ENCODE measurements at places on chromosomes 5 and 9.

DNA sequence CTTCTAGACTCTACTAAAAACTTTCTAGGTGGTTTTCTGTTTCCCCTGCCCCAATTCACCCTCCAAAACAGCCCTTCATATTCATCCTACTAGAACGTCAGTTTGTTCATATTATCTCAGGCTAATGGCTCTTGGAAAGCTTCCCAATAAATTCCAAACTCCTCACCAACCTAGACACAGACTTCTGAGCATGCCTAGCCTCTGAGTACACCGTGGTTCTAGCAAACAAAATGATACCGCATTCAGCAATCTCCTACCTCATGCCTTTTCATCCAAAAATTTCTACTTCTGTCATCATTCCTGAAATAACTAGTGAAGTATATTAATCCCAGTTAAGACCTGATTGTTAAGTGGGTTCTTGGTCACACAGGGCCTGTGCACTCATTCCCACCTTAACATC lies 46.5 kb upstream of the NR5A1 start:
- no peak for DNase-seq

GRCh38 chr5:169052207-169052606 lies 248.7 kb downstream of the SLIT3 start:
- no peak for DNase-seq

GRCh38 chr9:14107977-14108376 lies 206.0 kb downstream of the NFIB start:
- no peak for DNase-seq

DNA sequence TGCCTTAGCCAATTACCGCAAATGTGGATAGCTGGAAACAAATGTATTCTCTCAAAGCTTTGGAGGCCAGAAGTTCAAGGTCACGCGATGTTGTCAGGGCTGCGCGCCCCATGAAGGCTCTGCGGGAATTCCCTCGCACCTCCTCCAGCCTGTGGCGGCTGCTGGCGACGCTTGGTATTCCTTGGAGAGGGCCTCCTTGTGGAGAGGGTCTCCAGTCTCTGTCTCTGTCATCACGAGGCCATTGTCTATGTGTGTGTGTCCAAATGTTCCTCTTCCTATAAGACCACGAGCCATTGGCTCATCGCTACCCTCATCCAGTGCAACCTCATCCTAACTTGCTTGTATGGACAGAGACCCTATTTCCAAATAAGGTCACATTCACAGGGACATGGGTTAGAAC lies 97.5 kb downstream of the ANKRD33B start:
- DNase-seq = no peak

- no peak for DNase-seq
Measured at GRCh38 chr5:181198905-181199519, 6.0 kb downstream of the TRIM7 start.

DNA sequence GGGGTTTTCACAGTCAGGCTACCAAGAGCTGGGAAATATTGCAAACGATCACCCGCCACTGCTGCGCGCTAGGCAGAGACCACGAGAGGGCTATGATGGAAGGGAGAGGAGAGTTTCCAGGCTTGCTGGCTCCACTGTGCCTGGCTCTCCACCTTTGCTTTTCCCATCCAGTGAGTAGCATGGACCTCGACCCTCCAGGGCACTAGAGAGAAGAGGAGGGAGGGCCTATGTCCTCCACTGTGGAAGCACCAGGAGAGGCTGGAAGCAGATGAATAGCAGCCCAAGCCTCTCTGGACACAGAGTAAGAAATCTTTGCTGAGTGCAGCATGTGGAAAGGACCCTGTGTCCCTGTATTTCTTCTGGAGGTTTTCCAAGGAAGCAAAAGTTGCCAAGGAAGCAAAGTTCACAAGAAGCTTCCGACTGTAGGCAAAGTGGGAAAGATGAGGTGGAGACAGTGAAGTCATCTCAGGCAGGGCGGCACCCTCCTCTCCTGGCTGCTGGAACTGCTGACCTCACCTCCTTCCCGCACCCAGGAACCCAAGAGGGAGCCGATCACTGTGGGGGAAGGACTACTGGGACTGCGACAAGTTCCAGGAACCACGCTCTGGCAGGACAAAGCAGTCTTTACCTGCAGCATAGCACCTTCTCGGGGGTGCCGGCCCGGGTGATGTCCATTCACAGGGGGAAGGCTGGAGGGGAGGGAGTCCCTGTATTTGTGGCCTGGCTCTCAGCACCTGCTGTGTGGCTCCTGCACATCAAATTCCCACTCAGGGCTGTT lies 79.6 kb downstream of the CSNK1A1 start:
- DNase-seq = no peak

GRCh38 chr9:83473488-83473971 lies 64.7 kb downstream of the FRMD3 start:
- no peak for DNase-seq

- no peak for DNase-seq
Measured at GRCh38 chr5:92559781-92560180, 1021.2 kb downstream of the NR2F1-AS1 start.

GRCh38 chr9:91536211-91536691 lies 112.6 kb upstream of the NFIL3 start:
- no peak for DNase-seq

DNA sequence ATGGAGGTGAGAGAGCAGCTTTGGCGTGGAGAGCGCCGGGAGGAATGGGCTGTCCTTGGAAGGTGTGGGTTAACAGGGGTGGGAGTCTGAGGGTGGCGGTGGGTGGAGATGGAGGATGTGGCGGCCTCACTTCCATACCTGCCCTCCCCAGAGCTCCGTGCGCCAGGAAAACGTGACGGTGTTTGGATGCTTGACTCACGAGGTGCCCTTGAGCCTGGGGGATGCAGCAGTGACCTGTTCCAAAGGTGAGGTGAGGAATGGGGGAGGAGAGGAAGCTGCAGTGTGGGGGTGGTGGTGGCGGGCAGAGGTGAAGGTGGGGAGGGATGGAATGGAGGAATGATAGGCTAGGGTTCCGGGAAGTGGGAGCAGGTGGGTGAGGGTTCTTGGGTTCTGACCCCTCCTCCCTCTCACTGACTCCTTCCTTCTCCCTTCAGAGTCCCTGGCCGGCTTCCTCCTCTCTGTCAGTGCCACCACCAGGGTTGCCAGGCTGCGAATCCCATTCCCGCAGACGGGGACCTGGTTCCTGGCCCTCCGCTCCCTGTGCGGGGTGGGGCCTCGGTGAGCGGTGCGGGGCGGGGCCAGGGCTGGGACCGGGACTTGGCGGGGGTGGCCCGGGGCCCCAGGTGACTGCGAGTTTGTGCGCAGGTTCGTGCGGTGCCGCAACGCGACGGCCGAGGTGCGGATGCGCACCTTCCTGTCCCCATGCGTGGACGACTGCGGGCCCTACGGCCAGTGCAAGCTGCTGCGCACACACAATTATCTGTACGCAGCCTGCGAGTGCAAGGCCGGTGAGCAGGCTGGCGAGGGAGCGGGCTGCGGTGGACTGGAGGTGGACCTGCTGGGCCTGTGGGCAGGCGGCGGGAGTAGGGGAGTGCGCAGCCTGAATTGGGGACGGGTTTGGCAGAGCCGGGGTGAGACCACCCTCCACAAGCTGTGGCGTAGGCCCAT lies 17.1 kb downstream of the TMEM8B start:
- DNase-seq = no peak

- no peak for DNase-seq
Measured at GRCh38 chr5:122774519-122774860, 390 bp upstream of the SNX2 start.

DNA sequence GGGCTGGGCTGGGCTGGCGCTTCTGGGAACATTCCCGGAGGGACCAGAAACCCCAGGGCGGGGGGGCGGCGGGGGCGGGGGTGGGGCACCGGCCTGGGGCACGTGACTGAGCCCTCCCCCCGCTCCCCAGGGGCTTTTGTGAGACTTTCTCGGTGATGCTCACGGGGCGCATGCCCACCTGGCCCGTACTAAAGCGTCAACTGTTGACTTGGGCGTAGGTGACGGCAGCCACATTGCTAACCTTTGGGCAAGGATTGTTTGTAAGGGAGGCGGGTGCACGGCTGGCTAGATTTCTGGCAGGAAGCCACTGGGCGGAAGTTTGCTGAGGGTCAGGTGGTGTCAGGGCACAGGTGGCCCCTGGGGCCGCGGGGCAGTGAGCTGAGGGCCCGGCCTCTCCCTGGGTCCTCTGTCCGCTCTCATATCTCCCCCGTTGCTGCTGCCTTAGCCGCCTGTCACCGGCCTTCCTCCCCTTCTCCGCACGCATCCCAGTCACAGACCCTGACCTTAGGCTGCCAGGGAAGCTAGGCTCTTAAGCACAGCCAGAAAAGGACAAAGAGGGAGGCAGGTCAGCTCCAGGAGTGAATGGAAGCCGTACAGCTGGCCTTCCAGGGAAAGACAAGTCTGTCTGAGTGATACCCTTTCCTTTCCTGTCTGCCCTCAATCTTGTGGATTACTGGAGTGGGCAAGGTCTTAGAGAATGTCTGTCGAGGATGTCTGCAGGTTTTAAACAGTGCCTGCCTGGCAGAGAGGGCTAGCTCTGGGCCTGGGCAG lies 812 bp downstream of the CACFD1 start:
- DNase-seq = no peak

GRCh38 chr5:133032852-133033742 lies 6.7 kb upstream of the ZCCHC10 start:
- no peak for DNase-seq

- no peak for DNase-seq
Measured at GRCh38 chr9:137295238-137295811, 6.7 kb downstream of the NRARP start.

GRCh38 chr9:121369595-121370265 lies at the start of gene STOM:
TSS of gene STOM (minus strand) at chr9:121370250. CDS start at chr9:121370187, 63 bp downstream.
- DNase-seq = peak; percentile 76

- DNase-seq = no peak
Measured at GRCh38 chr9:129177443-129177790, 644 bp downstream of the IER5L start.

DNA sequence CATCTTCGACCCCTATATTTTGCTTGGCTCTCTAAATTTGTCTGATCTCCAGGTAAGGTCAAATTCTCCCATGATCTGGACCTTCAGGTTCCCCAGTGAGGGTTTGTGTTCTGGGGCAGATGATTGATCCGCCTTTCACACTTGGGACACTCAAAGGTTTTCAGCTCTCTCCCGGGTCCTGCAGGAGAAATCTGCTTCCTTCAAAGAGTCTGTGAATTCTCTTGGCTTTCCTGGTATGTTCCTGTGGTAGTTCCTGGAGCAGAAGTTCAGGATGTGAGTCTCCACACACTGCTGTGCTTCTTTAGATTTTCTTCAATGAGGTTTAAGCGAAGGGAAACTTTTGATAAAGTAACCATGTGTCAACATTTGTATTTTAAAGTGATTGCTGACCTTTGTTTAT lies 318.0 kb downstream of the TAF11L14 start:
- DNase-seq = no peak

DNA sequence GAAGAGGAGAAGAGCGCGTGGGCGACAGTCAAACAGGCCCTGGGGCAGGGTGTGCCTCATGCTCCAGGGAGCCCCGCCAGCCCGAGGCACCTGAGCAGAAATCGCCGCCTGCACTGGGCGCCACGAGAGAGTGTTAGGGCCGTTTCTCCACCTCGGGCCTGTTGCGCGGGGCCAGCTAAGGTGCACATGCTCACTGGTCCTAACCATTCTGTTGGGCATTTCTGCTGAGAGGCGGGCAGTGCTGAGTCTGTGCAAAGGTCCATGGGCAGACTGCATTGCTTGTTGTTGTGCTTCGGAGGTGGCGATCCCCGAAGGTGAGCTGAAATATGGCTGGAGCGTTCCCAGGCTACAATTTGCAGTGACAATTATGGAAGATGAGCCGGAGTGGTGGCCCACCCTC lies 367.8 kb upstream of the SPATA31A5 start:
- no peak for DNase-seq

DNA sequence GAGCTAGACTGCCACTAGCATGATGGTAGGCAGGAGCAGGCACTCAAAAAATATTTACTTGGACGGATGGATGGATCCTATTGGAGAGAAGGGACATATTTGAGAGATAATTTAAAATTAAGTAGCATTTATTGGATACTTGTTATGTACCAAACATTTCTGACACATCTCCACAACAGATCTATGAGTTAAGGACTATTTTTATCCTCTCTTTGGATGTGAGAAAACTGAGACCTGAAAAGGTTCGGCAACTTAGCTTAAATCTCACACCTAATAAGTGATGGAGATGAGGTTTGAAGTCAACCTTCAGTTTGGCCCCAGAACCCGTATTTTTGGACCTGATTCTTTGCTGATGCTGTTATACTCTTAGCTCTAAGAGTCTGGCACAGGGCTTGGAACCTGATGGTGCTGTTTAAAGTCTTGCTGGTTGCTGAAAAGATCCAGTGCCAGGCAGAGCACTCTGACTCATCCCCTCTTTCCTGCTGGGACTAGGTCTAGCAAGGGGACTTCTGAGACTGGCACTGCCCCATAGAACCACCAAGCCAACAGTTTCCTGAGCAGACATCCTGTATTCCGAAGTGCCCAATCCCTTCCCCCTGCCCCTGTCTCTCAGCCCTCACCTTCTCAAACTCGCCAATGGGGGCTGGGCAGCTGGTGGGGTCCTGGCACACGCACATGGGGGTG lies 15.6 kb downstream of the SPARC start:
- DNase-seq = no peak

DNA sequence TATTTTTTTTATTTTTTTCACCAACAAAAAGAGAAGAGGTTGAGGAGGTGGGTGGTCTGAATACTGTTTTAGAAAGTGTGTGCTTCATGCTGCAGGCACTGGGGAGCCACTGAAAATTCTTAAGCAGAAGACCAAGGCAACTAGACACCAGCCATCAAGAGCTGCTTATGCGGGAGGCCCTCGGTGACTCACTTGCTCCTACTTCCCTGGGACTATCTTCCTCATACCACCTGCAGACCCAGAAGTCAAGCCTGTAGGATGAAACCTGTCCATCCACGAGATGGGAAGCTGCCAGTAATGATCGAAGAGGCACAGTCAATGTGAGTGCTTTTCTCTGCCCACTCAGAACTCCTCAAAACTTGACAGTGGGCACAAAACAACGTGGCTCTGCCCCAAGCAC lies 125.8 kb upstream of the SLC44A1 start:
- no peak for DNase-seq

GRCh38 chr9:123350590-123351310 lies 5.2 kb upstream of the CRB2 start:
- no peak for DNase-seq

GRCh38 chr5:158421319-158421718 lies 562.4 kb upstream of the CLINT1 start:
- no peak for DNase-seq

- no peak for DNase-seq
Measured at GRCh38 chr5:80569961-80570786, at the start of gene ANKRD34B. TSS of gene ANKRD34B (minus strand) at chr5:80570280. CDS start at chr5:80560019, 10,261 bp downstream.

- no peak for DNase-seq
Measured at GRCh38 chr5:149128023-149128875, 13.0 kb upstream of the ABLIM3 start.

- DNase-seq = no peak
Measured at GRCh38 chr9:16358751-16359150, 511.7 kb downstream of the BNC2 start.

- no peak for DNase-seq
Measured at GRCh38 chr5:179805529-179806249, 977 bp downstream of the MGAT4B start.

All from cortex of kidney (tissue), 1 donor.